Activated CD4-positive, CD25-positive, alpha-beta regulatory T cell treated with anti-CD3 and anti-CD28 coated beads, Interleukin-2, amount 50 U/mL, for 16 hours (primary cell): ENCODE measurements at places on chromosomes 5 and 9.

- no peak for DNase-seq
These were observed 26.3 kb downstream of the SHLD3 start for GRCh38 chr5:65651144-65651543.

DNA sequence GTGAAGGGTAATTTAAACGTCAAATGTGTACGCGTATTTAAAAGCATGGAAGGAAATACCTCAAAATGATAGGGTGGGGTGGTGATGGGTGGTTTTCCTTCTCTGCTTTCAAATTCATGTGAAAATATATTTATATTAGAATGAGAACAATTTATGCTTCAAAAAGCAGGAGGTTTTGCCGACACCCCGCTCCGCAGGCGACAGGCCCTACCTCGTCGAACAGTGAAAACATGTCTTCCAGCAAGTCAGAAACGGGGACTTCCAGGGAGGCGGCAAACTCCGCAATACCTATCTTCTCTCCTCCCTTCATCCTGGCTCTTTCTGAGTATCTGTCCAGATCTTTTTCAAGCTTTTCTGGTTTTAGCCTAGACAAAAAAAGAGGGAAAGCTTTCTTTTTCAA, 28.5 kb upstream of the SLC6A3 start:
- DNase-seq, result no peak

DNA sequence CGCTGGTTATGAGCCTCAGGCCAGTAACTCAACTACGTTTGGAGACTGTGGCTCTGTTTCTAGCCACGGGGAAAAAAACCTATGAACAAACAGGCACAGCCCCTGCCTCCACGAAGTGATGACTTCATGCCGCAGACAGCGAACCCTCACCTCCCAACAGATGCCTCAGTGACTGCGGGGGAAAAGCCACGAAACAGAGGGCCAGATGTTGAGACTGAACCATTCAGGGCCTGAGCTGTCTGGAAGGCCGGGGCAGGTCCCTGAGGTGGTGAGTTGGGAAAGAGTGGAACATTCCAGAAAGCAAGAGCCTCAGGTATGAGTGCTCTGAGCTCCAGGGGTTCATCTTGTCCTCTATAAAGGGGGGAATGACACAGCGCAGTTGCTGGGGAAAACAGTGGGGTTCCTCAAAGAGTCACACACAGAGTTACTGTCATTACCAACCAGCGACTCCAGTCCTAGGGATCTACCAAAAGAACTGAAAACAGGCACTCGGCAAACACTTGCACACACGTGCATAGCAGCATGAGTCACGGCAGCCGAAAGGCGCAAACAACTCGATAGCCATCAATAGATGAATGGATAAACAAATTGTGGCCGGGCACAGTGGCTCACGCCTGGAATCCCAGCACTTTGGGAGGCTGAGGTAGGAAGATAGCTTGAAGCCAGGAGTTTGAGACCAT, 15.3 kb downstream of the PLPP7 start:
- DNase-seq, result no peak

DNA sequence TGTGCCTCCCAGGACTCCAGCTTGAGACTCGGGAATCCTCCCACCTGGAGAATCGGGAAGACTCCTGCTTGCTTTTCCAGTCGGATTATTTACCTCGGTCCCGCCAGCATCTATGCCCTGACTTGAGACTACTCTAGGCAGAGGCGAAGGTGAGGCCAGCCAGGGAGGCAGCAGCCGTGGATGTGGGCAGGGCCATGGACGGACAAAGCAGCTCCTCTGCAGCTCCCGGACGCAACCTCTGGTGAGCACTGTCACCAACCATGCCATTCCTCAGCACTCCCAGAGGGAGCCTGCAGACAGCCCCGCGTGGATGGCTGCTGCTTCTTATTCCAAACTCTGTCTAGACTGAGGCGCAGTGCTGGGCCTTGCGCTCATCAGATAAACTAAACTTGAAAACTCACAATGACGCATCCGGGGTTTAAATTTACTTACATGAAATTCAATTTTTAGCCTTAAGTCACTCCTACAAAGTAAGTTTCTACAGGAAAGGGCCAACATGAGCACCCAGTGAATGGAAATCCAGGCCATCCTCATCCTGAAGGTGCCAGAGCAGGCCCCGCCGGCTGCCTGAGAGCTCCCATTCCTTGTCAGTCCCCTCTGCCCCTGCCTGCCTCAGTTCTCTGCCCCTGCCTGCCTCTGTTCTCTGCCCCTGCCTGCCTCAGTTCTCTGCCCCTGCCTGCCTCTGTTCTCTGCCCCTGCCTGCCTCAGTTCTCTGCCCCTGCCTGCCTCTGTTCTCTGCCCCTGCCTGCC, 17.8 kb downstream of the MED10 start:
- no peak for DNase-seq

GRCh38 chr9:8668751-8669150, 869.2 kb upstream of the DMAC1 start:
- no peak for DNase-seq

- no peak for DNase-seq
These were observed 134.8 kb upstream of the KLF4 start for GRCh38 chr9:107624234-107624948.

DNA sequence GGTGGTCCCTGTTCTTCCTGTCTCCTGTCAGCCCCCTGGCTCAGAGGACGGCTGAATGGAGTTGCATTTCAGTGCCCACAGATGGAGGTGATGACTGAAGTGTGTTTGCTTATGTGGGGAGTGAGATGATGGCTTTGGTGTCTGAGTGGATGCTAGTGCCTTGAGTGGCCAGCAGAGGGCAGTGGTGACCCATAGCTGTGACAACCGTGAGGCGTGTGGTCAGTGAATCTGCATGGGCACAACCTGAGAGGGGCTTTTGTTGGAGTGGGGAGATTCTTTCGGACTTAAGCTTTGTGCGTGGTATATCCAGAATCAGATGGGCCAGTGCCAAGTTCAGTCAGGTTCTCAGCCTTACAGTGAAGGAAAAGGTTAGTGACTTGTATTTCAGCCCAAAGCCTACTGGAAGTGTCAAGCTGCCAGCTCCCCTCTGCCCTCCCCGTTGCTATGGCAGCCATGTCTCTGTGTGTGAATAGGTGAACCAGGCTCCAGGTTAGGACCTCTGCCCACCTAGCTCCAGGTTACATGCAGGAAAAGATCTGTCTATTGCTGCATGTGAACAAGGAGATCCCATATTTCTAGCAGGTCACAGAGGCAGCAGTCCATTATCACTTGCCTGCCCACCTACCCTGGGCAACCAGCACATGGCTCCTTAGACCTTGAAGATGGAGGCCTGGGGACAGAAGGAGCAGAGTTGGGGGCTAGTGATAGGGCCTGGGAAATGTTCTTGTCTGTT, 14.7 kb upstream of the CXXC5 start:
- peak; percentile 37 for DNase-seq

DNA sequence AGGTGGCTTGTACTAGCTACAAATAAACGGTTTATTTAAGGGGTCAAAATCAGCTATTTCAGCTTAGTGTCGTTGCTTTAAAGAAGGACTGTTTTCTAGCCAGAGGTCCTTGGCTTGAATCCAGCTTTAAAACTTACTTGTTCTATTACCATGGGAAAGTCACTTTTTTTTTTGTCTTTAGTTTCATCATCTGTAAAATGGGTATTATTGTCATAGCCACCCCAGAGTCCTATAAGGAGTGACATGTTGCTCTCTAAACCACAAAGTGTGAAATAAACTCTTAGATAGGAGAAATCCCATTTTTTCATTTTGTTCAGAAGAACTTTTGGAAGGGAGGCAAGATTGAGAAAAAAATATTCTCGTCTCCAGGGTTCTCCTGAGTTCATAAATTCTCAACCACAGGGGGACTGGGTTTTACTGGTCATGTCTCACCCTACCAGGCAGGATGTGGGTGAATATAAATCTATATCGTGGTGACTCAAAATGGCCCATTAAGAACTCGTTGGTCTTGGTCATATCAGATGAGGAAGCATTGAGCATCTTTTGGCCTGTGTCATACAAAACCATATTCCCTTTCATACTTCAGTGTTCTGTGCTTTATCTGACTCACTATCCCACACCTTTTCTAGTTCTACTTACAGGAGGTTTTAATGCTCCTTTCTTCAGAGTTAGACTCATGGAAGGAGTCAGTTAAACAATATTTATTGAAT, 202.7 kb upstream of the NR3C1 start:
- DNase-seq, result no peak

GRCh38 chr5:153879596-153879995, 159.1 kb downstream of the FAM114A2 start:
- DNase-seq, result no peak

DNA sequence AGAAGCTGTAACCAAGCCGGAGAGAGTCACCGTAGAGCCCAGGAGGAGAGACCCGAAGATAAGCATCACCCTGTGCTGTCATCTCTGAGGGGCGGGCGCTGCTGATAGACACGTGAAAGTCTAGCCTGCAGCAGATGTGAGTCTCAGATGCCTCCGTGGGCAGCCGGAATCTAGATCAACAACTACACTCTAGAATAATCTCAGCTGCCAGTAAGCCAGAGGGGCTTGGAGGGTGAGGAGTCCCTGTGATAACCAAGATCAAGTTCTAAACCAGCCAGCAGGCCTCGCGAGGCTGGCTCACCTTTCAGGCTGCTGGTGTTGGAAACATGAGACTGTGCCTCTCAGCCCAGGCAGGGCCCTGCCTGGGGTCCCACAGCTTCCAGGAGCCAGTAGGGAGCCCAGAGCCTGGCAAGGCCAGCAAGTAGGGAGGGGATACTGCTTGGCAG, 54.1 kb downstream of the DAPK1 start:
- no peak for DNase-seq

DNA sequence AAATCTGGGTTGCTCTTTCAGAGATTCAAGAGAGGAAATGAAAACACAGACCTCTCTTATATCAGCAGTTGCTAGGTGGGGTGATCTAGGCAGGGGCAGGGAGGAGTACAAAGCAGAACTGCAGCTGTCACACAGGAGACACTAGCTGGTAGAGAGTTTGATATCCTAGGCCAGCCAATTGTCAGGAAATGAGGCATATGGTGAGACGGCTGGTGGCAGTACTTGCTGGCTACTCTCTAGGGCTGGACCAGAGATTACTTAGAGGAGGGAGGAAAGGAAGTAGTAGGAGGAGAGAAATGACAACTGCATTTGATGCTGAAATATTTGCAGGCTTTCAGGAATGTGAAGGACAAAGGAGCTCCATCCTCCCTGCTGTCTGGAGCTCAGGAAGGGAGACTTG, 113.8 kb downstream of the TRIM32 start:
- DNase-seq, result no peak

GRCh38 chr5:175800656-175801081, 70.7 kb upstream of the CPLX2 start:
- no peak for DNase-seq

DNA sequence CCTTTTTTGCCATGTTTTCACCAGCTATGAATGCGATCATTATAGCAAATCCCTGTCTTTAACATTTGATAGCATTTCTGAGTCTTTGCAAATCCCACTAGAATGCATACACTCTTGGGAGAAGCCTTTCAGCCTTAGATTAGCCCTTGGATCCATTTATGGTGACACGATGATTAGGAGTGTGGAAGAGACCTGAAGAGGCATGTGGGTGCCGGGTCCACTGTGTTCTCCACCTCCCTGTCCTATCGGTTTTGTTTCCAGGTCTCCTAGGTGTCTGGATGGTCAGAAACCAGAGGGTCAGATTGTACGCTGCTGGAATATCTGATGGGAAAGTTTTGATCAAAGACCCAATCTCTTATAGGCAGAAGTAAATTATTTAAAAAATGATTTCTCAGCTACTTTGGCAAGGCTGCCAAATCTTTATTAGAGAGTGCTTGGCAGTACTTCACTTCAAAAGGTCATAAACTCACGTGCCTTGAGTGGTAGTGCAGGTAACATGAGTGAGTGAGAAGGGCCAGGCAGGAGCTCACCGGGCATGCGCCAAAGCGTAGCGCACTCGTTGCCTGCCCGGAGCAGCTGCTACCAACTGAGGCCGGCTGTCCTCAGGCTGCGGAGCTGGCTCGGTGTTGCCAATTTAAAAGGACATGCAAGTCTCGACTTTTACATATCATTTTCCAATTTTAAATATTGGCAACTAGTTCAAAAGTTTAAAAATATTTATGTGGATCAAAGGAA, 51.3 kb downstream of the PCSK5 start:
- no peak for DNase-seq

- no peak for DNase-seq
These were observed 135.9 kb downstream of the SLIT3 start for GRCh38 chr5:169165052-169165451.

- no peak for DNase-seq
These were observed 2.7 kb upstream of the BICD2 start for GRCh38 chr9:92767066-92768054.

DNA sequence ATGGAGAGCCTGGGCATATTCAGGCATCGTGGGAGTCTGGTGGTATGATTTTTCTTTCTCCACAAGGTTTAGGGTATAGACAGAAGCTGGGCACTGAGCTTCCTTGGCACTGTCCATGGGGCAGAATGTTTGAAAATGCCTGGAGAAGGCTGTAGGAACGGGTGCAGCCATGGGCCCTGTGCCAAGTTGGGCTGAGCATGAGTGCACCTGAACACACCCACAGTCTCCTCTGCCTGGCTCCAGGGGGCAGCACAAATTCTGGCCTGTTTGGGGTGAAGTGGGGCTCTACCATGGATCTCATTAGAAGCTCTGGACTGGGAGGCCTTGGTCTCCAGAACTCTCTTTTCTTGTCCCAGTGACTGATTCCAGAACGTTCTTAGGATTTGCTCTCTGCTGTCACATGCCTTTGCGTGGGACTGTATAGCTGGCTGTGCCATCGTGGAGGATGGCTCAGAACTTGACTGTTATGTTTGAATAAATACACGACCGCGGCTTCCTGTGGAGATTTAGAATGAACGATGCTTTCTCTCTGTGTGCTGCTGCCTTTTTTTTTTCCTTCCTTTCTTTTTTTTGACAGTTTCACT, 229.8 kb downstream of the FANCC start:
- no peak for DNase-seq

DNA sequence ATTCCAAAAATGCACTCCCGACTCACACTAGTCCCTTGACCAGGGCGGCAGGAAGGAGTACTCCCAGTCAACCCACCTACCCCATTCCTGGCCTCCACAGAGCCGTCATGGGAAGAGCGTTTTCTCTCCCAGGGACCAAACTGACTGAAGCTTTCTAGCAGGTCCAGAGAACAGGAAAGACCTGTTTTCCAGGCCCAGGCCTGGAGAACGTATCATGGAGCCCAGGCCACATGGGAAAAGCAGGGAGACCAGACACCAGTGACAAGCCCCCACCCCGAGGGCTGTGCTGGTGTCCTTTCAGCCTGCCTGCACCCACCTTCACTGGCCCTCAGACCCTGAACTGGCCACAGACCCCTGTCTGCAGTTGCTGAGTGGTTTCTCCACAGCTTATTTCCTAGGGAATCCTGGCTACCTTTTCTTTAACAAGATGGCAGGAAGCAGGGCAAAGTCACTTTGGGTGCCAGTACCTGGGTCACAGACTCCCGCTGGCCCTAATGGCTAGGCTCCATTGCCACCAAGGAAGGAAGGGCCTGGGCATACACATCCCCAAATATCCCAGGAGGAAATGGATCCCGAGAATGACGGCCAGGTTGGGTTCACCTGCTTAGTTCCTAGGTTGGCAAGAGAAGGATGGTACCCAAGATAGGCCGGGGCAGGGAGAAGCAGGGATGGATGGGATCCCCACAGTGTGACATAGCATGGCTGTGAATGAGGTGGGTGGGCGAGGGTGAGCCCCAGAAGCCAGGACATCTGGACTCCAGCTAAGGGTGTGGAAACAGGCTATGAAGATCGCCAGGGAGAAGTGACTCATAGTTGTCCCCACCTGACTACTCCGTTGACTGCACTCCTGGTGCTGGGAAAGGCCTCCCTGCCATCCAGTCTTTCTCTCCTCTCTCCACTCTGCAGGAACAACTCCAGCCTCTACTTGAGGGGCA, 12.2 kb downstream of the CCNI2 start:
- no peak for DNase-seq

- DNase-seq, result no peak
These were observed 100.8 kb downstream of the HSD17B3 start for GRCh38 chr9:96201140-96201539.

- DNase-seq, result no peak
These were observed 161.0 kb upstream of the RORB start for GRCh38 chr9:74336161-74336560.
